T-helper 1 cell treated with Interleukin-12 subunit alpha and Interleukin-12 subunit beta and Interleukin-4 antibody, amounts not matched to agents 30 ng/mL and 1 ng/mL, for 36 hours (primary cell): ENCODE measurements at places on chromosomes 3 and 15. TPM values are rescaled to one million over a fixed set of nuclear protein-coding genes. Genes with fewer than 3 reads are reported as not detected.

The CP gene
- not detected in 2 replicates for total RNA-seq

The TCAIM gene
- total RNA-seq = 16.2 TPM in 2 replicates

The TMPRSS7 gene
- not detected in 2 replicates for total RNA-seq

The SCAANT1 gene
- total RNA-seq = not detected in 2 replicates

The NPAP1 gene
- not detected in 2 replicates for total RNA-seq

The GALNT15 gene
- not detected in 2 replicates for total RNA-seq

The RBMS3 gene
- 4.1 and 4.2 TPM in 2 replicates for total RNA-seq

The USP19 gene
- 71.7 and 75.0 TPM in 2 replicates for total RNA-seq

The GOLGA6L24 gene
- total RNA-seq = not detected in 2 replicates

The LMAN1L gene
- 3.7 and 3.8 TPM in 2 replicates for total RNA-seq

The TTC21A gene
- total RNA-seq = 5.1 and 6.1 TPM in 2 replicates

The LAMB2 gene
- not detected in 2 replicates for total RNA-seq

The NANOGP8 gene
- total RNA-seq = not detected in 2 replicates

The CAMK2N2 gene
- total RNA-seq = 0.15 and 0.20 TPM in 2 replicates

The UBR1 gene
- total RNA-seq = 41.2 and 48.5 TPM in 2 replicates

The EAF1 gene
- total RNA-seq = 30.0 and 31.6 TPM in 2 replicates

The AMOTL2 gene
- not detected in 2 replicates for total RNA-seq

The FBXO40 gene
- not detected in 2 replicates for total RNA-seq

The SLC28A2 gene
- total RNA-seq = not detected in 2 replicates

The ZNF280D gene
- 36.7 and 36.8 TPM in 2 replicates for total RNA-seq

The CHRNA7 gene
- total RNA-seq = 0.32 TPM in 1 of 2 replicates, not detected in the other

The SI gene
- total RNA-seq = not detected in 2 replicates

The TMEM207 gene
- total RNA-seq = not detected in 2 replicates

The ZBED2 gene
- total RNA-seq = 95.1 and 96.0 TPM in 2 replicates

The SLCO2A1 gene
- total RNA-seq = not detected in 2 replicates

The MCTP2 gene
- total RNA-seq = 71.2 and 82.5 TPM in 2 replicates

The C3orf33 gene
- total RNA-seq = 0.46 and 0.83 TPM in 2 replicates

The ITGB5 gene
- 0.59 and 0.73 TPM in 2 replicates for total RNA-seq

The ALDH1A3 gene
- not detected in 2 replicates for total RNA-seq

The TF gene
- 0.22 and 0.59 TPM in 2 replicates for total RNA-seq

The IGF2BP2 gene
- 0.29 and 0.80 TPM in 2 replicates for total RNA-seq

The LRTM1 gene
- not detected in 2 replicates for total RNA-seq

The ALG3 gene
- 51.5 and 57.4 TPM in 2 replicates for total RNA-seq

The PLSCR2 gene
- total RNA-seq = 0.71 and 1.1 TPM in 2 replicates

The PIGX gene
- 67.2 and 67.5 TPM in 2 replicates for total RNA-seq

The ISLR gene
- total RNA-seq = not detected in 2 replicates

The GOLGA8O gene
- total RNA-seq = 7.6 and 9.4 TPM in 2 replicates

The NTRK3 gene
- 0.37 and 0.51 TPM in 2 replicates for total RNA-seq

The TPRA1 gene
- total RNA-seq = 32.9 and 35.0 TPM in 2 replicates

The OR5K2 gene
- total RNA-seq = not detected in 2 replicates

The MOBP gene
- not detected in 2 replicates for total RNA-seq

The KLHL40 gene
- total RNA-seq = not detected in 2 replicates

The NAALADL2 gene
- not detected in 2 replicates for total RNA-seq

The CPNE4 gene
- 0.10 and 0.27 TPM in 2 replicates for total RNA-seq

The CHL1 gene
- not detected in 2 replicates for total RNA-seq

The TRIM59 gene
- 45.1 and 47.3 TPM in 2 replicates for total RNA-seq

The LYZL4 gene
- not detected in 2 replicates for total RNA-seq

The SCAMP5 gene
- total RNA-seq = 0.98 and 1.4 TPM in 2 replicates

The FGF12 gene
- 0.56 TPM in 1 of 2 replicates, not detected in the other for total RNA-seq

The KNL1 gene
- total RNA-seq = 36.6 and 43.4 TPM in 2 replicates

The CYP1A1 gene
- 0.42 and 0.46 TPM in 2 replicates for total RNA-seq
